SHP77 (cell line): ENCODE measurements at places on chromosomes 1 and 21.
A peak's percentile ranks its signal among the peaks of the same experiment; 100 is the strongest.

GRCh38 chr1:27726173-27727044 is 648 bp downstream of the FAM76A start:
- DNase-seq, result peak; percentile 8

- peak; percentile 51 for DNase-seq
Observed at GRCh38 chr1:29650041-29650400, 413.7 kb downstream of the PTPRU start.

DNA sequence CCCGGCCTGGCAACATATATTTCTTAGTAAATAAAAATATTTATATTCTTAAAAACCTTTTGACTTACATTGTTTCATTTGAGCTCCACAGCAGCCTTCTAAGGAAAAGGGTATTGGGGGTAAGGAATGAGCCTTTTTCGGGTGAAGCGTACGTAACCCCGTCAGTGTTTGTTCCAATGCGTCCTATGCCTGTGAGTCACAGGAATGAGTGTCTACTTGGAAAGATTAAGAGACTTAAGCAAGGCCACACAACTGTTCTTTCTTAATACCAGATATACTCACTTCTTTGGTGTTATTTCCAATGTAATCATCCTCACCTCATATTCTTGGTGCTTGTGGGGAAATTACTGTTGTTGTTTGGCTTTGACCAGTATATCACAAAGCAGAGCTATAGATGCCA is 22.7 kb downstream of the WDTC1 start:
- DNase-seq, result no peak

DNA sequence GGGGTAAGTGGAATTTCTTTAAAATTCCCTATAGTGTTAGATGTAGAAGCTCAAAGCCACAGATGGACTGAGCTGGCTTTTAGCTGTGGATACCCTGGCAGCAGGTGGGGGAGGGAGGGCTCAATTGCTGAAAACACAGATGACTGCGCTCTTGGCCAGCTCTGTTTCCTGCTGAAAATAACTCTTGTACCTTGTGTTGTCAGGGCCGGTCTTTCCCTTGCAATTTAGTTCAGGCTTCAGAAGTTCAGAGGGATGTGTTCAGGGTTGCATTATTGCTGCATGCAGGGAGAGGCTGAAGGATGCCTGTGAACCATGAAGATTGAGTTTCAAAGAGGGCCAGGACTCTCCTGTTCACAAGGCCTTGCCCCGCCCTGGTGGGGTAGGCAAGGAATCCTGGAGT is 58.1 kb upstream of the GCLM start:
- DNase-seq, result no peak

DNA sequence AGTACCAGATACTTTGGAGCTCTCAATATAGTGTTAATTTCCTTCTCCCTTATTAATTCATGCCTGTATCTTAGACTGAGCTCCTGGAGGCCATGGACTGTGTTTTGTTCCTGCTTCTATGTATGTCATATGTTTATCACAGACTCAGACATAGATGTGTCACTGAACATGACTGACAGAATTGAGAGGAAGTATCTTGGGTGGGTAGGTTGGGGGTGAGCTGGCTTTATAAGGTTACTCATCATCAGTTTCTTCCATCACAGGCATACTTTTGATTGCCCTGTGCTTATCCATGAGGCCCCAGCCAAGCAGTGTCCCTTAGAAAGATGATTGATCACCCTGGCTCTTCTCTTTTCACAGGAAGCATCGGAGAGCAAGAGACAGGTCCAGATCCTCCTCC is 5.6 kb upstream of the SH3D21 start:
- no peak for DNase-seq

GRCh38 chr1:103584537-103584936 is 13.1 kb downstream of the AMY2B start:
- no peak for DNase-seq

- DNase-seq, result no peak
Observed at GRCh38 chr21:36717976-36718375, 19.1 kb downstream of the SIM2 start.

GRCh38 chr1:32020339-32020738 is 6.7 kb downstream of the KHDRBS1 start:
- DNase-seq, result no peak

DNA sequence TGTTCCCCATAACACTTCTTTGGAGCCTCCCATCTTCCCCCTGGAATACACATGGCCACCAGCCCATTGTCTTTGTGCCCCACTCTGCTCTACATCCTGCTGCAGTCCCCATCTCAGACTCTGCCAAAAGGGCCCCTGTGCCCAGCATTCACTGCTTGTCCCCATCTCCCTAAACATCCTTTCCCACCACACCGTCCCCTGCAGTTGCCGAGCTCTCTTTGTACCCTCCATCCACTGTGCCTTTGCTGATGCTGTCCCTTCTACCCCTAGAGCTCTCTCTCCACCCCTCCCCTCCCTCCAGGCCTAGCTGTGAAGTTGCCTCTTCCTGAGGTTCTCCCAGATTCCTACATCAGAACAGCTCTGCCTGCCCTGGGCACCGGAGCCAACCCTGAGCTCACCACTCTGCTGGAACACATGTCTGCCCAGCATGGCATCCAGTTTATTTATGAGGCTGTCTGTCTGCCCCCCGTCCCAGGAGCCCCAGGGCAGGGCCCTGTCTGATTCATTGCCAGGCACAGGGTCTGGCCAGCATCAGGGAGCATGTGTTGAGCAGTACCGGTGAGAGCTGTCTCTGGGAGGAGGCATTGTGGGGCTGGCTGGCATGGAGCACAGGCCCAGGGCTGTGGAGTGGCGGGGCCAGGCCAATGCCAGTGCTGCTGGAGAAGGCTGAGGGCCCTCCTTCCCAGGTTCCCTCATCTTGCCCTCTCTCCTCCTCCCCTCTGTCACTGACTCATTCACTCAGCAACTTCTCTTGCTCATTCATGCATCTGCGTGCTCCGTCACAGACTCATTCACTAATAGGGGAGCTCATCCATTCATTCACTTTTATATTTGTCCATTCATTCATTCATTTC is 28.8 kb downstream of the EDN2 start:
- no peak for DNase-seq

DNA sequence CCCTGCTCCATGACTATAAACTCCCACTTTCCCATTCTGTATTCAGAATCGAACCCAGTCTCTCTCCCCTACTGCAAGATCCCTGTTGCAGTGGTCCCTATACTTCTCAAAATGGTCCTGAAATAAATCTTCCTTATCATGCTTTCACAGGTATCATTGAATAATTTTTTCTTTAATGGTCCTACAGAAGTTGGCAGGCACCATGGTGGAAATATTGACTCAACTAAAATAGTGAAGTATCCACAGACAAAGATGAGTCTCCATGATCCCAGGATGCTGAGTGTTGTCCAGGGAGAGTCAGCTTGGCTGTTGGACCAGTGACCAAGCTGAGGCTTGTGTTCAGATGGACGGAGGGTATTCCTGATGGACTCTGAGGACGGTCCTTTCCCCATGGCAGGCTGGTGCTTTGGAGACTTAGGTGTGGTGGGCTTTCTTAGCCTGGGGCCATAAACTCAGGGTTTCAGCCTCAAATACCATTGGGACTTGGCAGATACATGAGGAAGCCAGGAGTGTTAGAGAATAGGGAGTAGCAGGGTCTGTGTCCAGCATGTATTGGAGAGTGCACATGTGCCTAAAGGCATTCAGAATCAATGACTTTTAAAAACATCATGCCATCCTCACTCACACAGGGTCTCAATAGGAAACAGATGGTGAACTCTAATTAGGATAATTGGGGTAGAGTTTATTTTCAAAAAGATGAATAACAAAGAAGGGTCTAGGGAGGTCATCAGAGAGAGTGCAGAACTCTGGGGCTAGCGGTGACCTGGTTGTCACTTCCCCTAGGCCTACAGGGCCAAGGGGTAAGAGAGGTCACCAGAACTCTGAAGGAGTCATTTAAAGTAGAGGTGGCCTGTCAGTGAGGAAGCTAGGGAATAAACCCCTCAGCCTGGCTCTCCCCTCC is 19.8 kb downstream of the TINAGL1 start:
- no peak for DNase-seq

GRCh38 chr1:68330391-68330790 is 98.1 kb upstream of the WLS start:
- no peak for DNase-seq
